T-helper 2 cell (primary cell): ENCODE measurements at places on chromosomes 11 and 22.

- DNase-seq: no peak
Observed at GRCh38 chr11:106415510-106415909, 338.0 kb downstream of the AASDHPPT start.

- no peak for DNase-seq
Observed at GRCh38 chr22:21727768-21728167, 7.8 kb downstream of the YPEL1 start.

DNA sequence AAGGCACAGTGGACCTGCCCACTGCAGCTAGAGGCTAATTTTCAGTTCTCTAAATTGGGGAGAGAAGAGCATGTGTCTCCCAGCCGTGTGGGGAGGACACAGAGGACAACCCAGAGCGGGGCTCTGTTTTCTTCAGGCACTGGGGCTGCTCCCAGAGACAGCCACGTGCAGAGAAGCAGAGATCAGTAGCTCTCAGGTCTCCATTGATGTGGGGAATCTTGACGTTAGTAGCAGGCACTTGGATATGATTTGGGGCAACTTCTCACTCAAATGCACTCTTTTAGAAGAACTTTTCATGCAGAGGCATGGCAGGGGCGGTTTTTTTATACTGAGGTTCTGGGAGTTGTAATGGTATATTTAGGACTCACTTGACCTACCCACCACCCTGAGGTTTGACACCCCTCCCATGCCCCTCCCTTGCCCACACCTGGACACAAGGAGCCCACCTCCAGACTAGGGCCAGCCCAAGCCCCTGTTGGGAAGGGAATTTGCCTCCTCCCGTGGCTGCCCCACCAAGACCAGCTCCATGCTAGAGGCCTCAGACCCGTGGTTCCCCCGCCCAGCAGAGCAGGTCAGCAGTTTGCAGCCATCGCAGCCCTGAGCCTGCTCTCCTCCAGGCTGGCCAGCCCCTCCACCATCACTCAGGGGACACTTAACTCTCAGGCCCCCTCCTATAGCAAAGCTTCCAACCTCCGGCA lies 94.2 kb upstream of the RTL6 start:
- no peak for DNase-seq

GRCh38 chr11:113670831-113671215 lies 35.3 kb downstream of the TMPRSS5 start:
- no peak for DNase-seq

- no peak for DNase-seq
Observed at GRCh38 chr11:68142028-68142412, 20.8 kb upstream of the CHKA start.

DNA sequence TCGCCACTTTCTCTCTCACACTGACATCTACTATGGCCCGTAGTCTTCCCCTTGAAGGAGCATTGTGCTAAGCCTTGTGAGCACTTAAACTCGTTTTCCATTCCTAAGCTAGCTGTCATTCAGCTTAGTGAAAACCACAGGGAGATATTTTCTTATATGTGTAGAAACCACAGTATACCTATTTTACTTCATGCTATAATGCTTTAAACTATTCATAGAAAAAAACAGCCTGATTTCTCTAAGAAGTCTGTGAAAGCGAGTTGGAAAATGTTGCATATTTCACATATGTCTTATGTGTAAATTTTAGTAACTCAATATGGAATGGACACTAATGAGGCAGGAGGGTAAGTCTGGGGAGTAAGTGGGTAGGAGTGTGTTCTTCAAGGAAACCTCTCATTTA lies 194.3 kb upstream of the CTSC start:
- no peak for DNase-seq

DNA sequence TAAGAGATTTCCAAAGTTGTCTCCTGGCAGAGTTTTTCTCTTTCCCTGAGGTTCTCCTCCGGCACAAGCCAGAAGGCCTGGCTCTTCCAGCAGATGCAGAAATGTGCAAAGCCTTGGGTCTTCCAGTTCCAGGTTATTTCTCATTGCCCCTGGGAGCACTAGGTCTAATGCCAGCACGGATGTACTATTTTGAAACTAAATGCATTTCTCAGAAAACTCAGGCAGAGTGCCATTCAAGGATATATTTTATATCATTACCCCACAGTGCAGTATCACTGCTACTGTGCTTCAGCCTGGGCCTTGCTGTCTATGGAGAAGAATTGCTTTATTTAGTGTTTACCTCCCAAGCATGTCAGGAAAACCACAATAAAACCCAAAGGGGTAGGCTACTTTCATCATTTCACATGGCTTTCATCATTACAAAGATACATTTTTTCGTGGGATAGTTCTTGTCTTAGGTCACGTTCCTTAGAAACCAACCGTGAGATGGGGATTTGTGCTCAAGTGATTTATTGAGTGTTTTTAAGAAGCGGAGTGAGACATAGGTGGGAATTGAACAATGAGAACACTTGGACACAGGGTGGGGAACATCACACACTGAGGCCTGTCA lies 22.4 kb upstream of the FZD4 start:
- DNase-seq: no peak
